ENCODE measurements at places on chromosomes 2 and 18.

DNA sequence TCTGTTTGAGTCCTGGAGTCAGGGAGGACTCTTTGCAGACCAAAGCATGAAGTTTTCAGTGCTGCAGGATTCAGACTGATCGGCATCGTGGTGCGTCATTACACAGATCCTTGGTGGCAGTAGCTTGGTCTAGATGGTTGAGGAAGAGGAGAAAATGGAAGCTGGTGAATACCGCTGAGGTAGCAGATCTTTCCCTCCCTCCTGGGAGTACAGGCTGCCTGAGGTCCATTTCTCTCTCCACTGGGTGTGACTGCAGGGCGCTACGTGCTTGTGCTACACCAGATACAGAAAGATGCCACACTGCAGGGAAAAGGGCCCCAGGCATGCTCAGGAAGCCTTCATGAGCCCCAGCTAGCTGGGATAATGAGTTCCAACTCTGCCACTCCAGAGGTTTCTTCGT lies 3.3 kb upstream of the CNDP1 start:
- DNase-seq = no peak

GRCh38 chr2:98487806-98488189 lies 43.1 kb downstream of the INPP4A start:
- DNase-seq = no peak

GRCh38 chr18:32301361-32301760 lies 111.5 kb downstream of the MEP1B start:
- no peak for DNase-seq

- DNase-seq = no peak
These were observed 14.8 kb downstream of the KLHL29 start for GRCh38 chr2:23399674-23400261.

DNA sequence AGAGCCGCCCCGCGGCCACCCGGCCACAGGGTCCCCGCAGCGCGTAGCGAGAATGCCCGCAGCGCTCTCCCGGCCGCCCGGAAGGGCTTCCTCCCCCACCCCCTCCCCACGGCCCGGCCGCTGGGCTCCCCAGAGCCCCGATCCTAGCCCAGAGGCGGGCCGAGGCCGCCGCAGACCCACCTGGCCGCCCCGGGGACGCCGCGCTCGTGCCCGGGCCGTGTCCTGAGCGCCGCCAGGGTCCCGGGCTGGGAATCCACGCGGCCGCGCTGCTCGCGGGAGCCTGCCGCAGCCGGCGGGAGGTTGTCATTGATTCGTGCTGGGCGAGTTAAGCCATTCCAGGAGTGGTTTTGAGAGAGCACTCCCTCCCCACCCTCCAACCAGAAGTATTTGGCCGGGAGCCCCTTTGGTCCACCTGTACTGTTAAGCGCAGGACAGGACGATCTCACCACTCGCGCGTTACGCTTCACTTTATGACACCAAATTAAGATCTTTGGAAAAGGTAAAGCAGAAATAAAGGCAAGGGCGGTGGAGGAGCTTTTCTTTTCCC lies 206.4 kb upstream of the SMAD2 start:
- no peak for DNase-seq

- DNase-seq = no peak
These were observed 137.5 kb downstream of the PTGR3 start for GRCh38 chr18:75071484-75071785.

DNA sequence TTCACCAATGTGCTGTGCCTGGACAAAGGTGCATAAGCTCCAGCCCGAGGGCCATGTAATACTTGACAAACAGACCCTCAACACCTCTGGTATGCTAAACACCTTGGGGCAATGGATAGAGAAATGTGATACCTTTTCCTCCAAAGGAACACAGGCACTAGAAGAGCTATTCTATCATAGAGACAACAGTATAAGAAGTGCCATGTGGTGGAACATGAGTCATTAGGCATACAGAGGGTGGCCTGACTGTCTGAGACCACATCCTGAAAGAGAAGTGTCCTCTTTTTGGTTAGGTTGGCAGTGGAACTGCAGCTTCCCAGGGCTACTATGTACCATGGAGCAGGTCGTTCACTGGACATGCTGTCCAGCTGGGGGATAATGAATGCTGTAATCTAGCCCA lies 153.9 kb downstream of the INSIG2 start:
- no peak for DNase-seq

DNA sequence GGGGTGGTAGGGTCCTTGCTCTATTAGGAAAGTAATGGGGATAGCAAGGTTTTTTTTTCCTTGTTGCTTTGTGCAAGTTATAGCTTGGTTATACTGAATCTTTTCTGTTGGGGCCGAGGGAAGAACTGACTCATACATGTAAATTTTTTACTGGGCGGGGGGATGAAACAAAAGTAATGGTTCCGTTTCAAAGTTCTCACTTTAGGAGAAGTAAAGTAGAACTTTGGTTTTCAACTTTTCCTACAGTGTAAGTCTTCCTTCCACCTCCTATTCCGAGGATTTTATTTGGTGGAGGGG lies 1.1 kb downstream of the AFTPH start:
- DNase-seq = no peak
